ENCODE measurements at places on chromosomes 4 and X.

DNA sequence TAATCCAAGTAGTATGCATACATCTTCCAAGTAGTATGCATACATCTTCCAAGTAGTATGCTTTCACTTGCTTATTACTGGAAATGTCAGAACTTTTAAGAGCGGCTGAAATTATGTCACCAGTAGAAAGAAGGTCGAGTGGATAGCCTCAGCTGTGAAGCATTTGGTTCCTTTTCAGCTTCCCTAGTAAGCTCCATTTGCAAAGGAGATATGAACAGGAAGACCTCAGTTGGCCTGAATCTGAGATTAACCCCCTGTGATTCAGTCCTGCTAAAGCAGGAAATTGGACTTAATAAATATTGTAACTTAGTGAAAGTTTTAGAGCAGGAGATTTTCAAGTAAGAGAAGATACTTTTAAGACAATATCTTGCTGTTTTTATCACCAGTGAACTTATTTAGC lies 48.1 kb downstream of the PCDH7 start:
- no peak for DNase-seq

DNA sequence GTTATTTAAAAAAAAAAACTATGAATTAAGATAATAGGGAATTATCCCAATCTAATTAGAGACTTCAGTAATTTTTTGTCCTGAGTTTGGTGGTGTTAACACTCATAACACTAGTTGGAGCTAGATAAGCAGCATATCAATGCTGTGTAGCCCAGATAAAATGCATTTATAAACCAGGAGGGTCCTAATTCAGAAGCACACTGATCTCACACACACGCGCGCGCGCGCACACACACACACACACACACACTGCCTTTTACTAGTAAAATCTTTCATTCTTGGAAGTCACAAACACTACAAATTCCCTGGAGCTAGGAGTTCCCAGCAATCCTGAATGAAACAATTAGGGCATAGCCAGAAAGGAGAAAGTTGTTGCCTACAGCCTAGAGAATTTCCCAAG lies 3.2 kb downstream of the UNC5C start:
- DNase-seq = no peak

DNA sequence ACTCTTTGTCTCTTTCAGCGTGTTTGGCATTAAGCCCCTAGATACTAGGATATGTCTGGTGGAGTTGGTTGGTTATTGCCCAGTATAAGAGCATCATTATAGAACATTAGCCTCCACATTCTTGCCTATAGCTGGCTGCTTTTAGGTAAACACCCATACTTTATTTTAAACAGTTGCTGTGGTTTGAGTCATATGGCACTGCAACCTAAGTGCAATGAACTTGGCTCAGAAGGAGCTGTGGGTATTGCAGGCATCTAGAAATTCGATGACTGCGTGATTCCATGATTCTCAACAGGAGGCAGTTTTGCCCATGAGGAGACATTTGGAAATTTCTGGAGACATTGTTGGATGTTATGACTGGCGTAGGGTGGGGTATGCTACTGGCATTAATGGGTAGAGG lies 49.5 kb downstream of the DCLK2 start:
- no peak for DNase-seq

DNA sequence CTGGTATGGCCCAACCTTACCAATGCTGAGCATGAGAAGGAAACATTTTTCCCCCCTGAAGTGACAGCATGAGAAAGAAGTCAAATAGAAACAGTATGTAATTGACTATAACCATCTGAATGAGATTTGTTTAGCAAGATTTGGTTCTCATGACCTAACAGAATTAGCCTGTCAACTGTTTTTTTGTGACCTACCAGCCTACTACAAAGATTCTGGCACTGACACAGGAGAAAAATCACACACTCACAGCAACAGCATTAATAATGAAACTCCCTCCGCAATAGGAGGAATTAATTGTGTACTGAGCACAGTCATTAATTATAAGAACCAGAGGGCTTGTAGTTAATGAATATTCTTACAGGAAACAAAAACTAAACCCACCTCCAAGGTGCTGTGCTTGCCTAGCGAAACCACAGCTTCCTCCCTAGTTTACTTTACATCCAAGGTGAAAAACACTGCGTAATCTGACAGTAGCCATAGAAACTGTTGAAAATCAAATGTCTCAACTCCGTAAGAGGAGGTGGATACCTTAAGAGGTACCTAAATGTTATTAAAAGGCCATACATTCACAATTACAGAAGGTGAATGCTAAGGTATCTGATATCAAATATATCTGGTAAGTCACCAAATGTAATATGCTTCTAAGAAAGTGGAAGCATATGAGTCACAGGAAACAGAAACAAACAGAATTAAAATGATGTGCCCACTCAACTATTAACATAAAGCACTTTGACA lies 34.9 kb downstream of the MMRN1 start:
- no peak for DNase-seq

DNA sequence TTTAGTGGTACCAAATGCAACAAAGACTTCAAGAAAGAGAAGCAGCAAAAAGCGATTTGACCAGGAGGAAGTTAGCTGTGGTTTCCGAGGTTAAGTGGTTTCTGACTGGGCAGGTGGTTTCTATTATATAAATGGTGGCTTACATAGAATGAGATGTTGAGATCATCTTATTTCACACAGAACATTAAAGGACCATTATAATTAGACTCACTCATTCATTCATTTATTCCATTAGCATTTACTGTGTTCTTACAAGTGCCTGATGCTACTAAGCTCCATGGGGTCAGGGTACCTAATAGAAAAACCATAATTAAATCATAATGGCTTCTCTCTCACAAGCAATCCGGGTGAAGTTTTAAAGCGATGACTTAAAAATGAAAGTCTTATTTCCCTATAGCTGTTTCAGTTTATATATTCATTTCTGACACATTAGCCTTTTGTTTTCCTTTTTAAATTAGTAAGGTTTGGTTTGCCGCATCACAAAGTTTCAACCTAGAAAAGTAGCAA lies 10.6 kb downstream of the TSPAN6 start:
- no peak for DNase-seq

GRCh38 chrX:94831364-94831763 lies 1157.4 kb downstream of the FAM133A start:
- no peak for DNase-seq

- no peak for DNase-seq
These were observed 257.4 kb downstream of the NLGN4X start for GRCh38 chrX:5971300-5971699.

GRCh38 chr4:141684785-141685184 lies 48.4 kb downstream of the IL15 start:
- no peak for DNase-seq

DNA sequence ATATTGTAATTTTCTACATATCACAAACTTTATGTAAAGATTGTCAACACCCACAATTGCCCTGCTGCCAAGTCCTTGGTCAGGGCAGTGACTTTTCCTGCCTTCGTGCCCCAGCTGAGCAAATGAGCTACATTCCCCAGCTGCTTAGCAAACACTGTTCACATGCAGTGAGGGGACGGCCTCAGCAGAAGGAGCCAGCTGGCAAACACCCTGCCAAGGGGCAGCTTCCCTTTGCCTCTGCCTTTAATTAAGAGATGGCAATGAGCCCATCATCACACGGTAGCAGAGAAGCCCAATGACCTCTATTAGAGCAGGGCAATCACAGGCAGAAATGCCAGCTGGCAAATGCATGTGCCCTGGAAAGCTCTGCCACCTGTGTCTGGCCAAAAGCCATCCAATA lies 253.4 kb downstream of the EPHA5 start:
- no peak for DNase-seq

GRCh38 chrX:106415276-106415895 lies 196.4 kb upstream of the RADX start:
- DNase-seq = no peak

- no peak for DNase-seq
These were observed 263.5 kb downstream of the TMA16 start for GRCh38 chr4:163758032-163758431.

DNA sequence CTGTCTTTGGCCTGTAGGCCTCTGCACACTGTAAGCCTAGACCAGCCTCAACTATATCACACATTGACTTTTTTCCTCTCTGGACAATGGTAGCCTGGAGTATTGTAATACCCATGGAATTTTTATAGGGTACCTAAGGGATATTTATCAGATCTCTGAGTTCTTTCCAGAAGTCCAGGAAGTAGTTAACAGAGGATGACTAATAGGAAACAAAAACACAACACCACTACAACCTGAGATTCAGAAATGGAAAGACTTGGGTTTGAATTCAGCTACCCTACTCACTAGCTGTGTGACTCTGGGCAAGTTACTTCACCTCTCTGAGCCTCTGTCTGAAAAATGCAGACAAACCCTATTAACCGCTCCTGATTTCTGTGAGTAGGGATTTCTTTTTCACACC lies 7.7 kb upstream of the STX18 start:
- DNase-seq = no peak

DNA sequence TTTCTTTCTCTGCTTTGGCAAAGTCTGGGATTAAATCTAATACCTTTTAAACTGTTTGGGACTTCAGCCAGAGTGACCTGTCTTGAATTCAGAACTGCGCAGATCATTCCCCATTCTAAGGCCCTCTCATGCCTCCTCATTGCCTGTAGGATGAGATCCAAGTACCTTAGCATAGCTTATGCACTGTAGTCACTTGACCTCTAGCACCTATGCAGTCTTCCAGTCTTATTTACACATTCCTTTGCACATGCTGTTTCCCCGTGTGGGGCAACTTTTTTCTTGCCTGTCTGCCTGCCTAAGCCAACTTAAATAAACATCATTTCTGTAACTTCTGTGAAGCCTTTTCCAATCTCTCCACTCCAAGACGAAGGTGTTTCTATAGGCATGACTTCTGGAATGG lies 68.4 kb downstream of the AR start:
- DNase-seq = no peak

GRCh38 chr4:152536545-152537182 lies 772 bp upstream of the FBXW7 start:
- no peak for DNase-seq

DNA sequence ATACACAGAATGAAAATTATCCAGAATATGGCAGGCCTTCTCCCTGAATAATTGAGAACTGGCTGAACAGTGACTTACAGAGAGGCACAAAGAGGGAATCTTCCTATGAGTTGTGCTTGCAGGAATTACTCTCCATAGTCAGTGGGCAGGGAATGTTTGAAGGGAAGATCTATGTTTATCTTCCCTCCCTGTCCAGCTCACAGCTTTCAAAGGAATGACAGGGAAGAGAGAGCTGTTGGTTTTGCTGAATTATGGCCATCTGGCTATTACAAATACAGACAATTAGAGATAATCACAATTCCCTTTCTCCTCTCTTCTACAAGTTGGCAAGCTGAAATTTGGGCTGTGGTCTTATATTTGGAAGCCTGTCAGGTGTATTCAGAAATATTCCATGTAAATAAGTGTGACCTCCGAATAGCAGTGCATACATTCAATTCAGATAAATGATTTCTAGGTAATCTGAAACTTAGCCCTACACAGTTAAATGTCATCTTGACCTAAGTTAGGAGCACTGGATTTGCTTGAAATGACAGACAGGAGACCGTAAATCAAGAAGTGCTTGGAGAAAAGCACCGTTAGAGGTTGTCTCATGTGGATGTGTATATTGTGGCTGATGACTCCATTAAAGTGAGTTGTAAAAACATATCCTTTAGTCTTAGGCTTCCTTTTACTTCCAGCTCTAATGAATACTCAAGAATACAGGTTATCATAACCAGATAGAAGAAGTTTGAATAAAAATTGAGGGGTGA lies 136.8 kb downstream of the C4orf33 start:
- no peak for DNase-seq

DNA sequence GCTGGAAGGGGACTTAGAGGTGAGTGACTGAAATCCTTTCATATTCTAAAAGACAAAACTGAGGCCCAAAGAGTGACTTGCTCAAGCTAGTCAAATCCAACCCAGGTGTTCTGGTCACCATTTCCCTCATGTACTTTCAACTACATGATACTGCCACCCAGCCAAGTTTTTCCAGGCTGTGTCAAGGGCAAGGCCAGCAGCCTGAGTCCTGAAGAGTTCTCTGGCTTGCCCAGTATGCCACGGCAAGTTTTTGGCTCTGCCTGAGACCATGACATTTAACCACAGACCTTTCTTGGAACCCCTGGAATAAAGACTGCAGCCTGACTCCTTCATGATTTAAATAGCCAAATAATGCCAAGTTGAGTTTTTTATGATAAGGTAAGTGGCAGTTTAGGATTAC lies 10.7 kb upstream of the TMEM164 start:
- DNase-seq = no peak

DNA sequence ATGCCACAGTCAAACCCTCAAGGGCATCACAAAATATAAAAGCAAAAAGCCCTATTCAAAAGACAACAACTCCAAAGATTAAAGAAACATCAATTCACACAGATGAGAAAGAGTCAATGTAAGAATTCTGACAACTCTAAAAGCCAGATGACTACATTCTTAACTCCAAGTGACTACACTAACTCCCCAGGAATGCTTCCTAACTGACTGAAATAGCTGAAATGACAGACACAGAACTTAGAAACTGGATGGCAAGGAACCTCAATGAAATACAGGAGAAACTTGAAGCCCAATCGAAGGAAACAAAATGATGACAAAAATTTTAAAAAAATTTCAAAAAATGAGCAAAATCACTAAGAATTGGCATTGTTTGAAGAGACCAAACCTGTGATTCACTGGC lies 1047.6 kb upstream of the PCDH10 start:
- no peak for DNase-seq

DNA sequence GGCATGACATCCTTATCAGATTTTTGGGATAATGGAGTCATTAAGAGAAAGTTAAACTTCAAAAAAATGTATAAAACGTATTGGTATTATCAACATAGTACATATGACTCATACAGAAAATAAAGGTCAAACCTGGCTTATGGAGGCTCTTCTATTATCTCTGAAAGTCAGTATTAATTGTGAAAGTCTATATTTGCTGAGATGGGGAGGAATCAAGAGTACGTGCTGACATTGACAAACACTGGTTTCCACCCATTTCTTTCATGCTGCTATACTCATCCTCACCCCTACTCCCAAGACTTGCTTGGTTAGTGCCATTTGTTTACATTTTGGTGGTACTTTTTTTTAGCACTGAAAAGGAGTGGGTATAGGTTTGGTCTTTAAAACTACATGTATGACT lies 30.8 kb upstream of the PLA2G12A start:
- DNase-seq = no peak

DNA sequence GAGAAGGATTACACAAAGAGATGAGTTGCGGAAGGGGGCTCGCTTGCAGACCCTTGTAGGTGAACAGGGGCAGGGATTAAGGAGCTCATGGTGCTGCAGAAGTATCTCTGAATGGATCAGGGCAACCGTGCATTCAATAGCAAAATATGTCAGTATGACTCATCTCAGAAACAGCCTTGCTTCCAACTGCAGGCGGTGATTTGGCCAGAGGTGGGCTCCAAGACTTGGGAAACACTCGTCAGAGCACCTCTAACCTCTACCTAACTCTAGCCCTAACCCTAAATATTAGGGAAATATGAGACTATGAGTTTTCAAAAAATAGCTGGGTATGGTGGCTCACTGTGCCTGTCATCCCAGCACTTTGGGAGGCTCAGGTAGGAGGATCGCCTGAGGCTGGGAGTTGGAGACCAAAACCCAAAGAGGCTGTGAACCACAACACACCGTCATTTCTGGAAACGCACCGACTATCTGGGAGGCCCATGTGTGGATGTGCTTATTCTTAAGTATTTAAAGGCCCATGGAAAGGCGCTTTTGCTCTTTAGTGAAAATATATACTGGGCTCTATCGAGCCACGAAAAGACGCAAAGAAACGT lies 102.6 kb downstream of the DHRSX start:
- DNase-seq = no peak

GRCh38 chr4:187088070-187088799 lies 364.6 kb upstream of the FAT1 start:
- no peak for DNase-seq

GRCh38 chr4:81586706-81587105 lies 115.0 kb upstream of the RASGEF1B start:
- no peak for DNase-seq
